ENCODE measurements at places on chromosomes 12 and 14.

GRCh38 chr12:30905463-30906009 is 21.0 kb upstream of the TSPAN11 start:
- no peaks in the 10 kb centered on the region for H3K27me3 ChIP-seq
- no peak overlapping the region for H3K4me3 ChIP-seq
- H3K36me3 ChIP-seq = no peaks in the 10 kb centered on the region
- H3K27ac ChIP-seq = no peak overlapping the region
- H3K4me1 ChIP-seq = no peaks in the 10 kb centered on the region
- DNase-seq = no peak

- H3K4me3 ChIP-seq = no peak overlapping the region
- DNase-seq = no peak
- no peaks in the 10 kb centered on the region for H3K36me3 ChIP-seq
- no peaks in the 10 kb centered on the region for H3K27me3 ChIP-seq
Measured at GRCh38 chr12:65204886-65205525, 35.6 kb downstream of the LEMD3 start.

DNA sequence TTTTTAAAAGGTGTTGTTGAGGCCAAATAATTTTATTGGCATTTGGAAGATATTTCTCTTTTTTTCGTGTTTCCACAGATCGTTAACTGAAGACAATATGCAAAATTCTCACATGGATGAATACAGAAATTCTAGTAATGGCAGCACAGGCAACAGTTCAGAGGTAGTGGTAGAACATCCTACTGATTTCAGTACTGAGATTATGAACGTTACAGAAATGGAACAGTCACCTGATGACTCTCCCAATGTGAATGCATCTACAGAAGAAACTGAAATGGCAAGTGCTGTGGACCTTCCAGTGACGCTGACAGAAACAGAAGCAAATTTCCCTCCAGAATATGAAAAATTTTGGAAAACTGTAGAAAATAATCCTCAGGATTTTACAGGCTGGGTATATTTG is 11.2 kb downstream of the PRPF39 start:
- no peak overlapping the region for H3K27ac ChIP-seq
- H3K4me3 ChIP-seq = no peak overlapping the region
- no peak for DNase-seq
- H3K27me3 ChIP-seq = no peaks in the 10 kb centered on the region
- H3K4me1 ChIP-seq = no peaks in the 10 kb centered on the region

GRCh38 chr14:102579696-102580549 is 12.5 kb upstream of the RCOR1 start:
- DNase-seq = no peak
- no peak overlapping the region for H3K27ac ChIP-seq
- H3K27me3 ChIP-seq = no peaks in the 10 kb centered on the region
- no peaks in the 10 kb centered on the region for H3K36me3 ChIP-seq
- H3K4me1 ChIP-seq = no peaks in the 10 kb centered on the region

- no peak for DNase-seq
- H3K27me3 ChIP-seq = no peaks in the 10 kb centered on the region
- H3K36me3 ChIP-seq = no peaks in the 10 kb centered on the region
- H3K4me1 ChIP-seq = no peaks in the 10 kb centered on the region
- no peak overlapping the region for H3K27ac ChIP-seq
Measured at GRCh38 chr14:85178864-85179263, 351.1 kb upstream of the FLRT2 start.

- no peak overlapping the region for H3K27ac ChIP-seq
- no peaks in the 10 kb centered on the region for H3K27me3 ChIP-seq
- no peaks in the 10 kb centered on the region for H3K36me3 ChIP-seq
- no peak overlapping the region for H3K4me3 ChIP-seq
- DNase-seq = no peak
Measured at GRCh38 chr12:8849876-8850275, 27.5 kb downstream of the A2ML1 start.

GRCh38 chr12:103273645-103274044 is 222.1 kb downstream of the C12orf42 start:
- no peak overlapping the region for H3K4me3 ChIP-seq
- H3K27ac ChIP-seq = no peak overlapping the region
- no peaks in the 10 kb centered on the region for H3K36me3 ChIP-seq
- H3K4me1 ChIP-seq = no peaks in the 10 kb centered on the region

DNA sequence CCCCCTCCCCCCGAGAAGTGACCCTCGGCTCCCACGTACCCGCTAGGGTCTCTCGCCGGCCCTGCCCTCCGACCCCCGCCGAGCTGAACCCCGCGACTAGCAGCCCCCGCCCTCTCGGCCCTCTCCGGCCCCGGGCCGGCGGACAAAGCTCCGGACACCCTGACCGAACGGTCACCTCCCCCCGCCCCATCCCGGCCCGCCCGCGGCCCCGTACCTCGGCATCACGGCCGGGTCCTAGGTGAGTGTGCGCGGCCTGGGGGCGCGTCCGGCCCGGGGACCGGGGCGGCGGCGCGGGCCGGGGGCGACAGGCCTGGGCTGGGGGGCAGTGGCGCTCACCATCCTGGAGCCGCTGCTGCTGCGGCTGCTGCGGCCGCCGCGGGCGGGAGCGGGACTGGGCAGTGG is at the start of gene FIGNL2:
Gene FIGNL2, minus strand, starts transcription at position 393 of the 402 bp plus-strand sequence. CDS start 26,305 bp downstream, outside the sequence.
- DNase-seq = no peak
- H3K27me3 ChIP-seq = peaks cover 34% of the 10 kb centered on the region
- H3K27ac ChIP-seq = no peak within 1 kb of the TSS
- no peaks in the 10 kb centered on the region for H3K36me3 ChIP-seq
- peaks cover 36% of the 10 kb centered on the region for H3K4me1 ChIP-seq

GRCh38 chr14:103056322-103057027 is 874 bp downstream of the CDC42BPB start:
- H3K4me3 ChIP-seq = peak overlapping the region; percentile 52
- no peaks in the 10 kb centered on the region for H3K36me3 ChIP-seq
- DNase-seq = no peak
- H3K27ac ChIP-seq = no peak overlapping the region

- no peaks in the 10 kb centered on the region for H3K36me3 ChIP-seq
- H3K4me1 ChIP-seq = peaks cover 56% of the 10 kb centered on the region
- no peaks in the 10 kb centered on the region for H3K27me3 ChIP-seq
- DNase-seq = peak; percentile 23
- H3K27ac ChIP-seq = peak overlapping the region; percentile 78
- peak overlapping the region; percentile 11 for H3K4me3 ChIP-seq
Measured at GRCh38 chr14:50823762-50824636, 7.0 kb downstream of the NIN start.

GRCh38 chr14:22837114-22837749 is 847 bp downstream of the MMP14 start:
- H3K27ac ChIP-seq = no peak overlapping the region
- peaks cover 23% of the 10 kb centered on the region for H3K36me3 ChIP-seq
- H3K27me3 ChIP-seq = peaks cover 24% of the 10 kb centered on the region

- peaks cover 14% of the 10 kb centered on the region for H3K4me1 ChIP-seq
- H3K4me3 ChIP-seq = no peak overlapping the region
- no peak overlapping the region for H3K27ac ChIP-seq
- DNase-seq = no peak
Measured at GRCh38 chr14:31190219-31190603, 17.4 kb downstream of the HECTD1 start.

- H3K4me3 ChIP-seq = no peak overlapping the region
- H3K27me3 ChIP-seq = no peaks in the 10 kb centered on the region
- DNase-seq = no peak
- H3K36me3 ChIP-seq = no peaks in the 10 kb centered on the region
- H3K27ac ChIP-seq = no peak overlapping the region
Measured at GRCh38 chr12:89273525-89273924, 78.8 kb downstream of the DUSP6 start.

- H3K27me3 ChIP-seq = no peaks in the 10 kb centered on the region
- no peaks in the 10 kb centered on the region for H3K4me1 ChIP-seq
- no peak overlapping the region for H3K27ac ChIP-seq
- no peak for DNase-seq
- no peak overlapping the region for H3K4me3 ChIP-seq
Measured at GRCh38 chr12:34341362-34341733, 319.1 kb downstream of the ALG10 start.

- H3K36me3 ChIP-seq = no peaks in the 10 kb centered on the region
- no peak overlapping the region for H3K4me3 ChIP-seq
- no peaks in the 10 kb centered on the region for H3K27me3 ChIP-seq
- no peak overlapping the region for H3K27ac ChIP-seq
- no peaks in the 10 kb centered on the region for H3K4me1 ChIP-seq
Measured at GRCh38 chr14:100839315-100839585, 13.3 kb downstream of the MEG3 start.

GRCh38 chr14:85619851-85620250 is 89.9 kb downstream of the FLRT2 start:
- no peak overlapping the region for H3K27ac ChIP-seq
- no peak overlapping the region for H3K4me3 ChIP-seq
- H3K27me3 ChIP-seq = no peaks in the 10 kb centered on the region
- no peak for DNase-seq
- no peaks in the 10 kb centered on the region for H3K36me3 ChIP-seq
- H3K4me1 ChIP-seq = no peaks in the 10 kb centered on the region

DNA sequence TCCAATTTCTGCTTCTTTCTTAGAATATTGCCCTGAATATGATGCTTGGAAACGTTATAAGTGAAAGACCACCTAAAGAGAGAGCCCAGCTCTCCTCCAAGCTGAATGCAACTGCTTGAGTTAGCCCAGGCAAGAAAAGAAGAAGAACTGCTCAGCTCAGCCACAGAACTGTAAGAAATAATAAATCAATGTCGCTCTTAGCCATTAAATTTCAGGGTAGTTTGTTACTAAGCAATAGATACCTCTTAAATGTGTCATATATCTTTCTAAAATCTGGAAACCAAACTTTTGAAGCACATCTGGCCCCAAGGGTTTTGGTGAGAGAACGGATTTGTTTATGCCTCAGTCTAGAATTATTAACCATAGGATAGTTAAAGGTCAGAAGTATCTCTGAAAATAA is 50.4 kb downstream of the SLC6A15 start:
- no peaks in the 10 kb centered on the region for H3K27me3 ChIP-seq
- no peaks in the 10 kb centered on the region for H3K36me3 ChIP-seq
- no peaks in the 10 kb centered on the region for H3K4me1 ChIP-seq
- DNase-seq = no peak
- no peak overlapping the region for H3K4me3 ChIP-seq

GRCh38 chr12:124752437-124753227 is 111.0 kb downstream of the SCARB1 start:
- H3K36me3 ChIP-seq = no peaks in the 10 kb centered on the region
- H3K4me3 ChIP-seq = no peak overlapping the region
- DNase-seq = no peak
- peaks cover 14% of the 10 kb centered on the region for H3K4me1 ChIP-seq
- H3K27ac ChIP-seq = no peak overlapping the region

DNA sequence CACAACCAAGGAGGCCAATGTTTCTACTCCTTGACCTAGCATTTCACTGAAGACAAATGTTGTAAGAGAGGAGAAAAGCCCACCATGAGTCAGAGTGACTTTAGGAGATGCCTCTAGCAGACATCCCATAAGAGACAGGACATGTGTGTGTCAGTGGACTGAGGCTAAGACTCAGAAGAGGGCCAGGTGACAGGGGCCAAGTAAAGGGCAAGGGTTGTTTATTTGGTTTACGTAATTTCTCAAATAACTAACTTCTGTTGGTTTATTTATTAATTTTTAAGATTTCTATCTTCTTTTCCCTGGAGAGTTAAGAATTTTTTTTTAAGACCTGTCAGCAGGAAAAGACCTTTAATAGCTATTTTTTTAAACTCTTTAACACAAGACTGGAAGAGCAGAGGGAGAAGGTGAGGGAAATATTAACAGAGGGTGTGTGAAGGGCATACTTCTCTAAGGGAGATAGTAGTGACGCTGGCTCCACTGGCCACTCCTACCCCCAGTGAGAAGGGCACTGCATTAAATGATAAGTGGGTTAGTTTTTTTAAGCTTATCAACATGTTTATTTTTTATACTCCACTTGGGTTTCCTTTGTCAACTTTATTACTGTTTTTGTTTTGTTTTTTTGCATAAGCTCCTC is 3.4 kb downstream of the PNP start:
- no peak overlapping the region for H3K27ac ChIP-seq
- peaks cover 79% of the 10 kb centered on the region for H3K4me1 ChIP-seq
- peaks cover 48% of the 10 kb centered on the region for H3K36me3 ChIP-seq
- no peak for DNase-seq
- no peaks in the 10 kb centered on the region for H3K27me3 ChIP-seq

DNA sequence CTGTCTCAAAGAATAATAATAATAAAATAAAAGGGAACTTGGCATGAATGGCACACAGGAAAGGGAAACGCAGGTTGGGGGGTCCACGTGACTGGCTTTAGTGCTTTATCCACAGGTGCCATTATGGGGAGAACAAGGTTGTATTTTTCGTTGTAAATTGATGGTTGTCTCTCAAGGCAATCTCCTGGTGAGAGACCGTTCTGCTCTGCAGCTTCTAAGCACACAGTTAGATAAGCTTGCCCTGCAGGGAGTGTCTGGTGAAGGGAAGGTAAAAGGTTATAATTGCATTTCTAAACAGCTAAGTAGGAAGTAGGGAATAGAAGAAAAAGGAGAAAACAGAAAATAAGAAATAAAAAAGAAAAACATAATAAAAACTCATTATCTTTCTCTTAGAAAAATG is 69.1 kb upstream of the CPSF6 start:
- H3K36me3 ChIP-seq = no peaks in the 10 kb centered on the region
- H3K4me3 ChIP-seq = no peak overlapping the region
- H3K27ac ChIP-seq = no peak overlapping the region
- DNase-seq = no peak
- H3K4me1 ChIP-seq = no peaks in the 10 kb centered on the region

- no peaks in the 10 kb centered on the region for H3K27me3 ChIP-seq
- no peaks in the 10 kb centered on the region for H3K36me3 ChIP-seq
- DNase-seq = no peak
- no peak overlapping the region for H3K4me3 ChIP-seq
- no peak overlapping the region for H3K27ac ChIP-seq
- H3K4me1 ChIP-seq = no peaks in the 10 kb centered on the region
Measured at GRCh38 chr14:29648045-29648444, 279.6 kb downstream of the PRKD1 start.

GRCh38 chr12:29730481-29730880 is 53.3 kb downstream of the TMTC1 start:
- no peaks in the 10 kb centered on the region for H3K36me3 ChIP-seq
- no peak for DNase-seq
- no peaks in the 10 kb centered on the region for H3K4me1 ChIP-seq
- no peaks in the 10 kb centered on the region for H3K27me3 ChIP-seq

GRCh38 chr12:46100551-46101484 is 110.4 kb upstream of the SCAF11 start:
- H3K4me1 ChIP-seq = no peaks in the 10 kb centered on the region
- H3K27ac ChIP-seq = no peak overlapping the region
- no peak for DNase-seq
- H3K27me3 ChIP-seq = no peaks in the 10 kb centered on the region
- no peak overlapping the region for H3K4me3 ChIP-seq

GRCh38 chr12:75020068-75020557 is 189.5 kb downstream of the KCNC2 start:
- no peaks in the 10 kb centered on the region for H3K36me3 ChIP-seq
- no peaks in the 10 kb centered on the region for H3K4me1 ChIP-seq
- no peak for DNase-seq
- no peak overlapping the region for H3K4me3 ChIP-seq
- H3K27me3 ChIP-seq = no peaks in the 10 kb centered on the region

GRCh38 chr14:95727056-95727700 is 13.3 kb upstream of the TCL1A start:
- peaks cover 14% of the 10 kb centered on the region for H3K27me3 ChIP-seq
- H3K27ac ChIP-seq = no peak overlapping the region
- DNase-seq = no peak
- H3K36me3 ChIP-seq = no peaks in the 10 kb centered on the region

All from CD4-positive, alpha-beta T cell (primary cell).